ENCODE measurements at places on chromosomes 6 and 20.
A peak's percentile ranks its signal among the peaks of the same experiment; 100 is the strongest.

GRCh38 chr6:27669624-27670301 is 196.9 kb upstream of the ZNF184 start:
- ATAC-seq, result no peak

- peak; percentile 93 for ATAC-seq
These were observed 44.6 kb downstream of the ARHGAP40 start for GRCh38 chr20:38645980-38646858.

- ATAC-seq, result no peak
These were observed 501.2 kb downstream of the MMUT start for GRCh38 chr6:48961781-48962415.

- ATAC-seq, result peak; percentile 0
These were observed 724 bp downstream of the CDKN1A start for GRCh38 chr6:36679043-36679833.

DNA sequence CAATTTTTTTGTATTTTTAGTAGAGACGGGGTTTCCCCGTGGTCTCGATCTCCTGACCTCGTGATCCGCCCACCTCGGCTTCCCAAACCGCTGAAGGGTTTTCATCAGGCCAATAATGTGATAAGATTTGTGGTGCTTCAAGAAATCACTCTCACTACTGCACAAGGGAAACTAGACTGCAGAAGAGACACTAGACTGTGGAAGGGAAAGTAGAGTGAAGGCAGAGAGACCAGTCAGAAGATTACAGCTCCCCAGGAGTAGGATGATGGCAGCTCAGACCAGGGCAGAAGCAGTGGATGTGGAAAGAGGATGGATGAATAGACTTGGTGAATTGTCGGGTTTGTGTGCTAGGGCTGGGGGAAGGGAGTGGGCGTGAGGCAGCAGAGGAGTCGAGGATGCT is 48.0 kb upstream of the GTSF1L start:
- no peak for ATAC-seq

GRCh38 chr20:6426287-6426891 is 303.6 kb upstream of the FERMT1 start:
- ATAC-seq, result no peak

- no peak for ATAC-seq
These were observed 74.2 kb upstream of the PBOV1 start for GRCh38 chr6:138292482-138292881.

- no peak for ATAC-seq
These were observed 16.1 kb upstream of the UNC93A start for GRCh38 chr6:167275001-167275400.

DNA sequence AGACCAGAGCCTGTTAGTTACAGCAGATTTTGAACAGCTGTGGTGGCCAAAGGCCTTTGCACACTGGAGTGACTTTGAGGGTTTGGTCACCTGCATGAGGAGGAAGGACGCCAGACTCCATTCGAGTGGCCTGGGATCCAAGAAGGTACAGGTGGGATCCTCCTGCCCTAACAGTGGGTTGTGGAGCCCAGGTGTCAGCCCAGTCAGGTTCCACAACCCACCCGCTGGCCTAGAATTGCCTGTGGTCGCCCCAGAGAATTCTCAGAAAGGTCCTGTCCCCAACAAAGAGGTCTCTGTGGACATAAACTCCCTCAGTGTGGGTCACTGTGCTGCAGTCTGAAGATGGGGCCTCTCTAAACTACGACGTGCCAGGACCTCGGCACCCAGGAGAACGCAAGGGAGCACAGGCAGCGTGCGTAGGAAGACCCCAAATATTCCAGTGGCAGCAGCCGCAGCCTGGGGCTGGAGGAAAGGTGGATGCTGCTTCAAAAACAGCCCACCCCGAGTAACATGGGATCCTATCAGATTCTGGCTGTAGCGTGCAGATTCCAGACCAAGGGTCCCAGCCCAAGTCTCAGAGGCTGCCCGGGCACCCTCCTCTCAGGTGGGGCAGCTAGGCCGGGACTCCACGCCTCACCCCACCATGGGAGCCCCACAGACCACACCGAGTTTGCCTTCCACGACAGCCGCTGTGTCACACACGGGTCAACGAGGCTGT is 16.0 kb downstream of the ACSS1 start:
- no peak for ATAC-seq

GRCh38 chr6:170163405-170164170 is 127.3 kb downstream of the DLL1 start:
- no peak for ATAC-seq

DNA sequence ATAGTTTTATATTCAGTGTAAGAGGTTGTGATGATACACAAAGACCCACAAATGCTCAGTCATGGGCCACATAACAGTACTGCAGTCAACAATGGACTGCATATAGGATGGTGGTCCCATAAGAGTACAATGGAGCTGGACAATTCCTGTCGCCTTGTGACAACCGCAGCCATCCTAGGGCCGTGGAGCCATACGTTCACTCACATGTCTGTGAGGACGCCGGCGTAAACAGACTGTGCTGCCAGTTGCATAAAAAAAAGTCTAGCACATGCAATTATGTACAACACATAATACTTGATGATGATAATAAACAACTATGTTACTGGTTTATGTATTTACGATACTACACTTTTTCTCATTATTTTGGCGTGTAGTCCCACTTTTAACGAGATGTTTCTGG is 30.9 kb downstream of the BFSP1 start:
- ATAC-seq, result no peak

GRCh38 chr6:26224547-26224912 is 137.3 kb downstream of the HFE start:
- no peak for ATAC-seq
